AG09319 (cell line): ENCODE measurements at places on chromosomes 7 and 10.

DNA sequence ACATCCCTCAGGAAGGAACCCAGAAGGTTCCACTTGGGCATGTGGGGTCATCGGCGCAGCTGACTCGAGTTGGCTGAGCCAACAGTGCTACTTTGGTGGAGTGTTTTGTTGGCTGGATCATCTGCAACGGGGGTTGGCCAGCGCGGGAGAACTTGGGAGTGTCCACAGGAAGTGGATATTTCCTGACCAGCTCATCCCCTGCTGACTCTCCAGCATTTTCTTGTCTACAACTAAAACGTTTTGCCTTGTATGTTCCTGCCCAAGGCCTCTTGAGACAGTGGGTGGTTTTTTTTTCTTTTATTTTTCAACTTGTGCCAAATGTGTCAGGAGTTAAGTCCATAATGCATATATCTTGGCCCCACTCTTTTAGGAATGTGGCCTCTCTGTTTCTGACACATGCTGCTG, 208.6 kb downstream of the ZNF365 start:
- peak; percentile 75 for DNase-seq

GRCh38 chr10:44685747-44686146, 225.4 kb upstream of the TMEM72 start:
- DNase-seq = no peak

DNA sequence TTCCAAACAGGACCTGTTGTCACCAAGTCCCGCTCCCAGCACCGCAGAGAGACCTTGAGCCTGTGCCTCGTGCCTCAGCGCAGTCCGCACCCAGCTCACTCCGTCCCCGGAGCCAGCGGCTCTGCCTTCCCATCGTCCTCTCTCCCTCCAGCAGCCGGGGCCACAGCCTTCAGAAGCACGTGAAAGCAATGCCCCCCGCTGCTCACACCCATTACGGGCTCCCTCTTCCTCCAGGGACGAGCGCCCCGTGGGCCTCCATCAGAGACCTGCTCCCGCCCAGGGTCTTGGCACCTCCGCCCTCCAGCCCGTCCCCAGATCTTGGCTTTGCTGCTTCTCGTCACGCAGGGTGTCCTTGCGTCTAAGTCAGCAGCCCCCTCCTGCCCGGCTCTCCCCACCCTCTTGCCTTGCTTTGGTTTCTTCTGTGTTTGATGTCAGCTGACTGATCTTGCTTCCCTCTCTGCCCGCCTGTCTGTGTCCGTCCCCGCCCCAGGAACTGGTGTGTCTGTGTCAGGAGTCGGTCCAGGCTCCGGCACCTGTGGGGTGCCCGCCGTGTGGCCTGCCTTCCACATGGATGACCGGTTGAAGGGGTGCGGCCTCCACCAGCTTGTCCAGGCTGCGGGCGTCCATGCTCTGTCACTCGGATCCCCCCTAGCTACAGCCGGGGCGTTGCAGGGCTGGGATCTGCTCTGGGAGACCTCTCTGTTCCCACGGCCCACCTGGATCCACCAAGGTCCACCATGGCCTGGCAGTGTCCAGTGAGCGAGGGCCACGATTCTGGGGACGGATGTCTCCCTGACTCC, 61.9 kb downstream of the FOXL3 start:
- no peak for DNase-seq

- DNase-seq = no peak
Observed at GRCh38 chr10:33257439-33258080, 76.9 kb downstream of the NRP1 start.

- DNase-seq = no peak
Observed at GRCh38 chr10:44674536-44675386, 236.4 kb upstream of the TMEM72 start.

- no peak for DNase-seq
Observed at GRCh38 chr10:45592432-45592831, 80.1 kb downstream of the ZFAND4 start.

DNA sequence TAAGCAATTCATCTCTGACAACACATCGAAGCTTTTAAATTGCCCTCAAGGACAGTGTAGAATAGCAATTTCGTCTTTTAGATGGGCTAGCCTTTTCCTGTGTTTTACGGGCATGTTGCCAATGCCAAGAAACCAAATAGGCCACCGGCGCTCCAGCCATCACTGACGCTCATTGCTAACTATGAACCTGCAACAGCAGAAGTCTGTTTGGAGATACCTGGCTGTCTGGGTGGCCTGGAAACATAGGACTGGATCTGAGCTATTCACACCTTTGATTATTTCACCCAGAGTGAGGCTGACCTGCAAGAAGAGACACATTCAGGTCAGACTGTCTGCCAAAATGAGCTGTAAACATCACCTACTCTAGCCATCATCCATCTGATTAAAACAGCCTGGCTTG, 12.0 kb downstream of the KPNA7 start:
- DNase-seq = no peak

DNA sequence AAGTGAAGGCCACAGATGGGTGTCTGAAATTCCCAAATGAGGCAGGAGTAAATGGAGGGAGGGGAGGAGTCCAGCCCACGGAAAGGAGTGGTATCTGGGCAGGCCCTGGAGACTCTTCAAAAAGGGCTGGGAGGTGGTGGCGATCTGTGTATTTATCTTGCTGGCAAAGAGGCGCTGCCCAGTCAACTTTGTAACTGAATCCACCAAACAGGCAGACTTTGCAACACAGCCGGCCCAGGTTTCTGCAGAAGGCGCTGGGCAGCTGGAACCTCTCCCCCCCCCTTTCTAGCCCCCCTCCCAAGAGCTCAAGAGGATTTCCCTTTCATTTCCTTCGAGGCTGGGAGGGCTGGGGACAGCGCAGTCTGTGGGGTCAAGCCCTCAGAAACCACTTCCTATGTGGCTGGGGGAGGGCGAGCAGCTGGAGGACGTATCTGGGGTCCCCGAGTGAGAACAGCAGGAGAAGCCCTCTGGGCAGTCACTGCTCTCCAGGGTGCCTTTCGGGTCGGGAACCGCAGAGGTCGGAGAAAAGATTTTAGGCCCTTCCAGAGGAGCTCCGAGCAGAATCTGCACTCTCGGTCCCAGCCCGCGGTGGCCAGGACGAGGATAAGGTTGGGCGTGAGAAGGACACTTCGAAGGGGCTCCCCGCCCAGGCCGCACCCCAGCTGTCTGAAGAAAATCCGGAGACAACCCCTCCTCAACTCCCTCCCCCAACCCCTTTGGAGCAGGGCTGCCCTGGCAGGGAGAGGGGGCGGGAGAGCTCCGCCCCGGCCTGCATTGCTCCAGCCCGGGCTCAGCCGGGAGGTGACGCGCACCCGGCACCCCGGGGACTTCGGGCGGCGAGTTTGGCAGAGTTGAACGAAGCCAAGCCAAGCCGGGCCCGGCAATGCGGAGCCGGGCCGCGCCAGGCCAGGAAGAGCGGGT, 965 bp downstream of the ZCCHC24 start:
- DNase-seq = peak; percentile 41

DNA sequence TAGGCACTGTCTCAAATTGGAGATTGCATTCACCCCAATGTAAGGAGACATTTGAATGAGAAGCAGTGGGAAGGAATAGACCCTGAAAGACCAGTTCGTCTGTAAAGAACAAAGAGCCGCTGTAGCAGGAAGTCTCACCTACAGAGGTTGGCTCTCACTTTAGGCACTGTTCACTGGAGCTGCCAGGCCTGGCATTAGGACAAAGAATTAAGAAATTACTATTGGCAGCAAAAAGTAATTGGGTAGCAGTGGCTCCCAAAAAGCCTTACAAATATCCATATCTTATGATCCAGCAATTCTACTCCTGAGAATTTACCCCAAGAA, 10.5 kb upstream of the TEX36 start:
- DNase-seq = no peak

GRCh38 chr7:143885951-143886350, 16.0 kb downstream of the TCAF1 start:
- DNase-seq = no peak

GRCh38 chr7:138720286-138720685, 19.1 kb upstream of the SVOPL start:
- no peak for DNase-seq

GRCh38 chr7:102260856-102261255, 25.8 kb upstream of the SH2B2 start:
- DNase-seq = no peak

GRCh38 chr10:598415-599170, 90.9 kb downstream of the DIP2C start:
- DNase-seq = peak; percentile 87

- DNase-seq = no peak
Observed at GRCh38 chr10:71478173-71478572, 81.5 kb downstream of the CDH23 start.

DNA sequence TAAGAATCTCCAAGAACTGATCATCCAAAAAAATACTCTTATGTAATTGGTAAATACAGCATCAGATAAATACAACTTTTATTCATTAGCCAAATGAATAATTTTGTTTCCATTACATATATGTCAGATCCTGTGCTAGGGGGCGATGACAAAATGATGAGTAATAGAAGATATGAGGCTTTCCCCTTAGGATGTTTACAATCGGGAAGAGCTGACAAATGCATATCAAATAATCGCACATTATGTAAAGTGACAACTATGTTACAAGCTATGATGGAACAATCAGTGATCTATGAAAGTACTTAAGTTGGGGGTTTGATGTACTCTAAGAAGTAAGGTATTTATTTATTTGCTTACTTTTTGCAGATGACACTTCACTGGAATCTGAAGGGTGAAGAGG, 465.6 kb upstream of the VSTM2A start:
- DNase-seq = no peak

DNA sequence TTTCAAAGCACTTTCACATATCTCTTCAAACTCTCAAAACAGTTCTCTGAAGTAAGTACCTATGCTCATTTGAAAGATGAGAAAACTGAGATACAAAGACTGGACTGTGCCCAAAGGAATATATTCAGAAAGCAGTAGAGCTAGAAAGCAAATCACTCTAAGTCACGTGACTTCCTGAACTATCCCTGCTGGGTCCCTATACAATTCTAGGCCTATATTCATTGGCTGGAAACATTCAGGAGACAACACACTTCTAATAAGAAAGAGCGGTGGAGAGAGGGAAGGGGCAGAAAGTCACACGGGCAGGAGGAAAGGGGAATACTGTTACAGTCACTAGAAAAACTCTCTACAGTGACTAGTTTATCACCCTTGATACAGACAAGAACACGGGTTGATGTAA, 140.0 kb downstream of the CHCHD3 start:
- no peak for DNase-seq

DNA sequence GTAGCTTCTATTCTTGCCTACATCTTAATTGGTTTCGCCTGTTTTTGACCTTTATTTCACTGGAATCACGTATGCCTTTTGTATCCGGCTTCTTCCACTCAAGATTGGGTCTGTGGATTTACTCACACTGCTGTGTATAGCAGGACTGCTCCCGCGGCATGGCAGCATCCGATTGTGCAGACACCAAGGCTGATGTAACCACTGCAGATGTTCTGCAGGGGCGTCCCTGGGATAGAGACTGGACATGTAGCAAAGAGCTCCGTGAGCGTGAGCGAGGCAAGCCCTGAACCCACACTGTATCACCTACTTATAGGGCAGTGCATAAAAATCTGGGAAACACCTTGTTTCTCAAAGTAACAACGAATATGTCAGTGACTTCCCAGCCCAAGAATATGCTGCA, 11.4 kb upstream of the IDI2 start:
- no peak for DNase-seq

DNA sequence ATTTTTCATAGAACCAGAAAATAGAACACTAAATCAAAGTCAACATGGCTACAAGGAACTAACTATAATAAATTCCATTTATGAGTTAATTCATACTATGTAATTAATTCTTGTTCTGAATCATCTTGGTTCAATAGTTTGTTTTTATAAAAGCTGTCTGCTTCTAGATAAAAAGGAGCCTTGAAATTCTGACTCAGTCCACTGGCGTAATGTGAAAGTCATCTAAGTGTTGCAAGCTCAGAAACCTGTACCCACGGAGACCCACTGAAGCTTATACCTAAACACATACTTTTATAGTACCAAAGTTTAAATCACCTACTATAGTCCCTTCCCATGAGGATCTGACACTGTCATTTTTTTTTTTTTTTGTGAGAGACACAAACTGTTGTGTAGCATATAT, 489.4 kb downstream of the SEMA3D start:
- peak; percentile 41 for DNase-seq

DNA sequence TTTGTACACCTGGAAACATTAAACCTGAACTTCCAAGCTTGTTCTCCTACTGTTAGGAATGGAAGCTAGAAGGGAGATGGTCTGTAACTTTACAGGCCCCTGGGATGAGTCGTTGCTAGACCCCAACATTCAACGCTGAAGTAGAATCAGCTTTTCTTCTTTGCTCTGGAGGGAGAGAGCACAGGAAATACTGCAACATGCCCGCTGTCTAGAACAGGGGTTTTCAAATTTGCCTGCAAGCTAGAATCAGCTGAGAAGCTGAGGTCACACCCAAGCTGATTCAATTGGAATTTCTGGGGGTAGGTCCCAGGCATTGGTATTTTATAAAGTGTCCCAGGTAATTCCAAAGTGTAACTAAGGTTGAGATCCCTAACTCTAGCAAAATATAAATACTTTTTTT, 219.7 kb downstream of the PRPF18 start:
- DNase-seq = no peak

DNA sequence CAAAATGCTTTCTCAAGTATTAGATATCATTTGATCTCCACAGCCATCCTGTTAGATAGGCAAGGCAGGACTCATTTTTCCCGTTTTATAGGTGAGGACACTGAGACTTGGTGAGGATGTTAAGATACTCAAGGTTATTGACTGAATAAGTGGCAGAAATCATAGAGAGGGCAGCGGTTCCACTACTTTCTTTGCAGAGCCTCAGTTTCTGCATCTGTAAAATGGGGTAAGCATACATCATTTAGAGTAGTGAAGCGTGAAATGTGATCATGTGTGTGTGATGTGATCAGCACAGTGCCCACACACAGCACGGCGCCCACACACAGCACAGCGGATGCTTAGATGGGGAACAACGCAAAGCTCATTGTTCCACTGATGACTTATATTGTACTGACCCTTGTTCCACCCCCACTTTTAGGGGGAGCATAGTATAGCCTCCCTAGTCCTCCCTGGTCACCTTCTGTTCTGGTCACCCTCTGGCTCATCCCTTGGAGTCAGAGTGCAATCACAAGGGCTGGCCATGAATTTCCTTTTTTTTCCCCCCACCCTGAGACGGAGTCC, 10.5 kb downstream of the UBTD1 start:
- no peak for DNase-seq

DNA sequence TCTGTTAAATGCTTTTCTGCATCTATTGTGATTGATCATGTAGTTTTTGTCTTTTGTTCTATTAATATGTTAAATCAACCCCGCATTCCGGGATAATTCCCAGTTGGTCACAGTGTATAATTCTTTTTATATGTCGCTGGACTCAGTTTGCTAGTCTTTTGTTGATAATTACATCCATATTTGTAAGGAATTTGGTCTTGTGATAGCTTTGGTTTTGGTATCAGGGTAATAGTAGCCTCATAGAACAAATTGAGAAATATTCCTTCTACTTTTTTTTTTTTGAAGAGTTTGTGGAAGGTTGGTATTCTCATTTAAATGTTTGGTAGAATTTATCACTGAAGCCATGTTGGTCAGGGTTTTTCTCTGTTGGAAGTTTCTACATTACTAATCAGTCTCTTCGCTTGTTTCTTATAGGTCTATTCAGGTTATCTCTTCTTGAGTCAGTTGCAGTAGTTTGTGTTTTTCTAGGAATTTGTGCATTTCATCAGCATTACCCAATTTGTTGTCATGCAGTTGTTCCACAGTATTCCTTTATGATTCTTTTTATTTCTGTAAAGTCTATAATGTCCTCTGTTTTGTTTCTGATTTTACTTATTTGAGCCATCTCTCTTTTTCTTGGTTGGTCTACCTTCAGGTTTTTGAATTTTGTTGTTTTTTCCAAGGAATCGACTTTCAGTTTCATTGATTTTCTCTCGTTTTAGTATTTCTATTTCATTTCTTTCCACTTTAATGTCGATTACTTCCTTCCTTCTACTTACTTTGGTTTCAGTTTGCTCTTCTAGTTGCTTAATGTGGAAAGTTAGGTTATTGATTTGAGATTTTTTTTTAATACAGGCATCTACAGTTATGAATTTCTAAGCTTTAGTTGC, 64.6 kb upstream of the GJD4 start:
- peak; percentile 5 for DNase-seq
